ENCODE measurements at places on chromosomes 5 and 9. TPM values are rescaled to one million over a fixed set of nuclear protein-coding genes. Genes with fewer than 3 reads are reported as not detected.

- DNase-seq, result no peak
These were observed 125.3 kb downstream of the TRIM32 start for GRCh38 chr9:116812231-116813030.

DNA sequence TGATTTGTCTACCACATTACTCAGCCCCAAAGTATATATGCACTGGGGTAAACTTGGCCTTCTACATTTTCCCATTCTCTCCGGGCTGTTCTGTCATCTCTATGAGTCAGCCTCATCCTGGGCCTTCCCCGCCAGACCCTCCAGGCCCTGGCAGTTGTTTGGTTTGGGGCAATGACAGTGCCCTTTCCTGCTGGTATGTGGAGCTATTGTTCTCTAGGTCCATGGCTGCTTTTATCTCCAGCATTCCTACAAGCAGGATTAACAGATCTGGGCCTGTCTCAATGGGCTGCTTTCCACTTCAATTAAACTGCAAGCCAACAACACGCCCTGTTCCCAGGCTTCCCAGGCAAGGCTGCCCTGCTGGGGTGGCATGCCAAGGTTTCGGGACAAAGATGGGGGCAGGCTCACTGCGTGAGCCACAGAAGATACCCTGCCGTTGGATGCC is 136.4 kb downstream of the SLIT3 start:
- no peak for DNase-seq

DNA sequence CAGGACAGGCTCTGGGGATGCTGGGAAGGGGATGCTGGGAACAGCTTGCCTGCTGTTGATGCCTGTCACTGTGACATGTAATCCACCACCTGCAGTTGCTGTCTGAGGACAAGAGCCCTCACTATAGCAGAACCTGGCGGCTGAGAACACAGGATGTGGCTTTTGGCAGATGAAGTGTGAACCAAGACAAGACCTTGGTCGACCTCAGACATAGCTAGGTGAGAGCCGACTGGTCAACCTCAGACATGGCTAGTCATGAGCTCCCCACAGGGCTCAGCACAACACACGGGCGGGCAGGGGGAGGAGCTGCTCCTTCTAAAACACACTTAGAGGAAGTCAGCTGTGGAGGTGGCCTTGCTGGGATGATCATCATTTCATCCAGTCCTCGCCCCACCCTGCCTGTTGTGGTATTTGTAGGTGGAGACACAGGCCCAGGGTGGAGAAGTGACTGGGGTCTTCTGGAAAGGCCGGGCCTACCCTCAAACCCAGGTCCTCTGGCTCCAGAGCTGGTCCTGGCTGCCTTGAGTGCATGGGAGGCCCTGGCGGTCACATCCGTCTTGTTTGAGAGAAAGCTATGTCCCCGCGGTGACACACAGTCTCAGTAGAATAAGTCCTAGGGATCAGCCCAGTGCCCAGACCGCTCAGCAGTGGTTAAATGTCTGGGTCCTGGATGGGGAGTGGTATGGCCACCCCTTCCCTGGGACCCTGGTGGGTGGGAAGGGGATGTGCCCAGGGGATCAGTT is 6.1 kb downstream of the SUSD3 start:
- DNase-seq, result no peak

- no peak for DNase-seq
These were observed 108.7 kb upstream of the NFIL3 start for GRCh38 chr9:91532325-91532724.

- DNase-seq, result no peak
These were observed 53.3 kb downstream of the SEMA6A start for GRCh38 chr5:116521173-116521872.

- DNase-seq, result no peak
These were observed 2.4 kb upstream of the DMRT2 start for GRCh38 chr9:1047591-1048230.

DNA sequence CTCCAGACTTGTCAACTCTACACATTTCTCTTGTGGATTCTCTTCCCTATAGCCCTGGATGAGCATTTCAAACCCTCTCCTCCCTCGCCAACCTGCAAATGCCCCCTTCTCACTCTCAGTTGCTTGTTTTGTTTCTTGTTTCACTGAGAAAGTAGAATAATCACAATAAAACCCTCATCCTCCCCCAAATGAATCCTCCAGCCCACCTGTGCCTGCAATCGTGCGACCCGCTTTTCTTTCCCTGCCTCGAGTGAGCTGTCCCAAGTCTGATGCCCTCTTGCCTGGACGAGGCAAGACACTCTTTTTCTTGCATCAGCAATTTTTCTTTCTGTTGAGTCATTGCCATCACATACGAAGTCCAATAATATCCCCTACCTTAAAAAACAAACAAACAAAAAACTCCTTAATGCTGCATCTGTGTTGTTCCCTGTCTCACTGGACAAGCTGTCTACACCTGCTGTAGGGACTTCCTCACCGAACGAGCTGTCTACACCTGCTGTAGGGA is 3.7 kb upstream of the CACNA1B start:
- DNase-seq, result no peak

DNA sequence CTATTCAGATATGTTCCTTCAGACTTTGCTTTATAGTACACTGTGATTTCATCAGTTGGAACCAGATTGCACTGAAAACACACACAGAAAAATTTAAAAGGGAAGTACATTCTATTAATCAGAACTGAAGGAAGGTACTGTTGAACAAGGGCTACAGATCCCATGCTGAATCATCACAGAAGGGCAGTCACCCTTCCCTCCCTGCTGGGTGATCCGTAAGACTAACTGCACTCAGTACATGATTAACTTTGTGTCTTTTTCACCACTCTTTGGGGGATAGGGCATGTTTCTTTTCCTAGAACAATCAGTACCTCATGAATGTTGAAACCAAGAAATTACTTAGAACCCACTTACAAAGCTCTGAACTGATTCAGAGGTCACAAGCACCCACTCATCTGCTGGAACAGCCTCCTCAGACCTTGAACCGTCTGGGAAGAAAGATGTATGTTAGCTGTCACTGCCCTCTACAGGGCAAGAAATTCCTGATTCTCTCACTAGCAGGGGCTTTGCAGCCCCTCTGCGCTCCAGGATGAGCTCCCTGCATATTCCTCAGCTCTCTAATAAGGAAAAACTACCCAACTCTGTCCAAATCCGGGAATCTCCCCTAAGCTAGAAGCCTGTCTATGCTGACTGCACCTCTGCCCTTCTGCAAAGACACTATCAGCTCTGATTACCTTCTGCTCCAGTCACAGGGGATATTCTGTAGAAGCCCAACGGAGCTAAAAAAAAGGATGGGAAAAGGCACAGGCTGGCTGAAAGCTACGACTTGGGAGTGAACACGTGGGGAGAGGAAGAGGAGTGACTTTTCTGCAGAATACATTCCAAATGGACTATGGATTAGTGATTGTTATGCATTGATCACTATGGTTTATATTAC is 51.0 kb downstream of the IARS1 start:
- no peak for DNase-seq

- no peak for DNase-seq
These were observed 383.9 kb downstream of the SH3GL2 start for GRCh38 chr9:17962747-17963146.

The LPAR1 gene
- 0.13 TPM for total RNA-seq

The SPAAR gene
- 2.8 TPM for total RNA-seq

The TSSK1B gene
- total RNA-seq, result not detected
